ENCODE measurements at places on chromosomes 7 and 10. TPM values are rescaled to one million over a fixed set of nuclear protein-coding genes. Genes with fewer than 3 reads are reported as not detected.

DNA sequence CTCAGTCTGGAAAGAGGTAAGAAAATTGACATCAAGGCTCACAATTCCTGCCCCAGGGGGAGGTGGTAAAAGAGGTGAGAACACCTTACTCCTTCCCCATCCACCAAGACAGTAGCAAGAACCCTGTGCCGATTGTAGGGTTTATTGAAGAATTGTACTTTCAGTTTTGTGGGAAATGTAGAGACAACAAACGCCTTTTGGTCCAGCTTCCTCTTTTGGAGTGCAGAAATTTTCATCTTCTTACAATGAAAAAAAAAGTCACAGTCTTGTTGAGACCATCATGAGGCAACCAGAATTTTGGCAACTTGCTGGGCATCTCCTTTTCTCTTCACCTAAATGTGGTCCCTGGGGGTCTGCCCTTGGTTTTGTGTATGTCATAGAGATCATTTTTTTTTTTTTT is 217.7 kb downstream of the TMEM178B start:
- no peak for DNase-seq

DNA sequence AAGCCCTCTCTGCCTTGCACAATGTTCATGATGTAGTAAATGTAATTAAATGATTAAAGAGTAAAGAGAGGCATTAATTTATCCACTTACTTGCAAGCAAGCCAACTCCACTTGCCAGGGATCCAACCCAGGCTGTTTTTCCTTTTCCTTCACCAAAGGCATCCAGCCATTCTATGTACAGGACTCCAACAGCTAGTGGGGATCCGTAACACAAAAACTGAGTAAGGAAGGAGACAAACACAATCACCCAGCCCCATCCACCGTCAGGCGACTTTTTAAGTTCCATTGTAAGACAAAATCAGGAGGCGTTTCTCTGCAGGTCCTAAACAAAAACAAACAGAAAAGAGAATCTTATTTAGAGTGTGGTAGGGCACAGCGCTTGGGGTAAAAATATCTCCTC is 25.6 kb downstream of the SLC16A9 start:
- no peak for DNase-seq

- no peak for DNase-seq
These were observed 16.6 kb upstream of the ADRB1 start for GRCh38 chr10:114027041-114027394.

DNA sequence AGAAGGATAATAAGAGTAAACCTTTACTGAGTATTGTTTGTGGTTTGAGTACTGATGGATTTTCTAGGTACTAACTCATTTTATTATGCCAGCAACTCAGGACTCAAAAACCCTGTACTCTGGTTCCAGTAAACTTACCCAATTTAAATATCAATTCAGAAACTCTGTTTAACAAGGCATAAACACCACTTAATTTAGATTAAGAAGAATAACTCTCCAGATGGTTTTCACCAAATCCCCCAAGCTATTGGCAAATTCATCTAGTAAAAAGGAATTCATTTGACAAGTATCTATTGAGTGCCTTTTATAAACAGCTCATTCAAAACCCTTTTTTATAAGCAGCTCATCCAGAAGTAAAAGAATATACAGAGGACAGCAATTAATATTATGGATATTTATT is 572.4 kb downstream of the PHTF2 start:
- DNase-seq, result no peak

DNA sequence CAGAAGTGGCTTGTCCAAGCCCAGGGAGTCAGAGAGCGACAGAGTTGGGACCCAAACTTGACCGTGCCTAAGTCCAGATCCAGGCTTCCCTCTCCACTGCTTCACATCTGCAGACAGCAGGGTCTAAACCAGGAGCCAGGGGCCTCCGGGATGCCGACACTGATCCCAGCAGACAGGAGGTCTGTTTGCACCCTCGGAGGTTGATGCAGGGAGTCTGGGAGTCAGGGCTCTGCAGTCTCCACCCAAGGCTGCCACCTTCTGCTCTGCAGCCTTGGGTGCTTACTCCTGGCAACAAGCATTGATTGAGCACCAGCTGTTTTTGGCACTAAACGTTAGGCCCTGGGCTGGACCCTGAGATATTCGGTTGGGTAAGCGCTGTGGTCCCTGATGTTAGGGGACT is 21.0 kb downstream of the ELFN1 start:
- DNase-seq, result peak; percentile 30

GRCh38 chr10:92405419-92405924 is 114.5 kb downstream of the MARCHF5 start:
- DNase-seq, result no peak

GRCh38 chr7:56115852-56116538 is at the start of gene NUPR2:
NUPR2 (minus strand) TSS chr7:56116417; CDS start chr7:56116314, 103 bp downstream.
- DNase-seq, result peak; percentile 53

DNA sequence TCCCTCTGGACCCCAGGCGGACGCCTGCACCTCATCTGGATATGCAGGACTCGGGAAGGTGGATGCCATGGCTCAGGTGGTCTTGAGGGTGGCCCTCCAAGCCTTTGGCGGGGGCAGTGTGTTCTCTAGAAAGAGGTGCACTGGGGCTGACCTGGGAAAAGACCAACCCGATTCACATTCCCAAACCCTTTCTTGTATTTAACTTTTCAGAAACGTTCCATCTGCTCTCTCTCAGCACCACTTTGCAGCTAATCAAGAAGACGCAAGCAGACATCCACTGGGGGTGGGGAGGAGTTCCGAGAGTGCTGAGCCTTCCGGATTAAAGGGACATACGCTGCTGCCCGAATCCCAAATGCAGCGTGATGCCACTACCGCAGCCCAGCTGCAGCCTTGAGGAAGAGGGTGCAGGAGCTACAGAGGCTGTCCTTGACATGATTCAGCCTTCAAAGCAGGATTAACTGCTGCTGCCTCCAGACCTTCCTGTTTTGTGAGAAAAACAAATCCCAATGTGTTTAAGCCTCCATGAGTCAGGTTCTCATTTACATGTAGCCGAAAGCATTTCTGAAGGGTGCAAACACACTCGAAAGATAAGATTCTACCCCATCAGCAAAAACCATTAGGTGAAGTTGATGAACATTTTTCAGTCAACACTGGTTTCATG is 39.9 kb downstream of the RBM17 start:
- DNase-seq, result no peak

DNA sequence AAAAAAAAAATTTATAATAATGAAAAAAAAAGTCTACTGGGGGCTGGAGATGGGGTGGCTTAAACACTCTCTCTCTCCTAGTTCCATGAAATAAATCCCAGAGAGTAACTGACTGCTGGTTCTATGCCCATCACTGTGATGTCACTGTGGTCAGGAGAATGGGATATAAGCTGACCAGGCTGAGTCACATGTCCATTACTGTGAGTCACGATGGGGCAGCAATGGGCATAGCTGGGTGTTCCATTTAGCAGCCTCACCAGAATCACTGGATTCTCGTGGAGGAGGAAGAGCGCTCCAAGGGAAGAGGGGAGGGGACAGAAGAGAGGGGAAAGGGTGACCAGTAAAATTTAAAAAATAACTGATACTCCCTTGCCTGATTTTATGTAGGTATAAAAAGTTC is 37.1 kb downstream of the MASTL start:
- no peak for DNase-seq

DNA sequence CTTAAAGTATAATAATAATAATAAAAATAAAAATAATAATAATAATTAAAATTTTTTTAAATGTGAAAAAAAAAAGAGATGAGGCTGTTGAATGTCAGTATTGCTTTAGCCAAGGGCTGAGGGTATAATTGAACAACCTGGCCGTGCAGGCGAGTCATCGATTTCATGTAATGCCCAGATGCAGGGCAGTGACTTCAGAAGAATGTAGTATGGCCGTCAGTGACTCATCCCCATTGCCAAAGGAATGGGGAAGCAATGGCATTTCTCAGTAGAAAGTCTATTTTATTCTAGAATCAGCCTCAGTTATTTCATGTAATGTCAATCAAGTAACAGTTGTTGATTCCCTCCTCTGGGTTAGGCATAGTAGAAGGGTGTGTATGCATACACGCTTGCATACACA is 516.4 kb downstream of the GLRX3 start:
- no peak for DNase-seq

DNA sequence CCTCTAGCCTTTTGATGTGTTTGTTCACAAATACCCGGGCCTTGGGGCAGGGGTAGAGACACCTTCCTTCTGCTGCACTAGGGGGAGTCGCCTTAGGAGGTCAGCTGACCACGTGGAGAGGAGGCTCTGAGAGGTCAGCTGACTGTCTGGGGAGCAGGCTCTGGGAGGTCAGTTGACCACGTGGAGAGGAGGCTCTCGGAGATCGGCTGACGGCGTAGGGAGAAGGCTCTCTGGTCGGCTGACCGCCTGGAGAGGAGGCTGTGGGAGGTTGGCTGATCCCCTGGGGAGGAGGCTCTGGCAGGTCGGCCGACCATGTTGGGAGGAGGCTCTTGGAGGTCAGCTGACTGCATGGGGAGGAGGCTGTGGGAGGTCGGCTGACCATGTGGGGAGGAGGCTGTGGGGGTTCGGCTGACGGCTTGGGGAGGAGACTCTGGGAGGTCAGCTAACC is 59.6 kb upstream of the LYZL1 start:
- DNase-seq, result no peak

- DNase-seq, result no peak
These were observed 12.1 kb upstream of the NPY start for GRCh38 chr7:24271938-24272337.

DNA sequence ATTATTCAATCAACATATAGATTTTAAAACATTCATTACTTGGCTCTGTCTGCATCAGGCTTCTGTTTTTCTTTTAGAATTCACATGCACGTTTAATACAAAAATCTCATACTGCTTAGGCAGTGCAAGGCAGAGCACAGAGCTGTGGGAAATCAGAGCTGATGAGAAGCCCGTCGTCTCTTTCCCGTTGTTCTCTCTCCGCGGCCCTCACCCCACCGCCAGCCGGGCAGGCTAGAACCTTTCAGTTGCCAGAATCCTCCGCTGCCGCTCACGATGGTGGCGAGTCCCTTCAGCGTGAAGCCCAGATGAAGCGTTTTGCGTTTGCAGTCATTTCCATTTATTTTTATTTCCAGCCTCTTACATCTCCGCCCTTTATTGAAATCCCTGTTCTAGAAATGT is 648.2 kb downstream of the SDK1 start:
- no peak for DNase-seq

DNA sequence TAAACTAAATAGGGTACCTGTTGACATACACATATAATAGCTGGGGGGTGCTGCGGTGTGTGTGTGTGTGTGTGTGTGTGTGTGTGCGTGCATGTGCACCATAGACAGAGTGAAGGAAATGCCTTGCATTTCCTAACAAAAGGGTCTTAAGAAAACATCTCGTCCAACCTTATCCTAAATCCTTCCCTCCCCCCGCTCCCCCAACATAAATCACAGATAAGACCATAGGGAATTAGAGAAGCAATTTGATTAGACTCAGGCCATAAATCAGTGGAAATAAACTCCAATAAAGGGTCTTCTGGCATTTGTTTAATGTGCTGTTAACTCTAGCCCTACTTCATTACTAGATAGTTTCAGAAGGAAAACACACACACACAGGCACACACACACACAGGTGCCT is 148.5 kb downstream of the PPP1R17 start:
- DNase-seq, result no peak

GRCh38 chr7:3730276-3730675 is 429.2 kb downstream of the SDK1 start:
- no peak for DNase-seq

DNA sequence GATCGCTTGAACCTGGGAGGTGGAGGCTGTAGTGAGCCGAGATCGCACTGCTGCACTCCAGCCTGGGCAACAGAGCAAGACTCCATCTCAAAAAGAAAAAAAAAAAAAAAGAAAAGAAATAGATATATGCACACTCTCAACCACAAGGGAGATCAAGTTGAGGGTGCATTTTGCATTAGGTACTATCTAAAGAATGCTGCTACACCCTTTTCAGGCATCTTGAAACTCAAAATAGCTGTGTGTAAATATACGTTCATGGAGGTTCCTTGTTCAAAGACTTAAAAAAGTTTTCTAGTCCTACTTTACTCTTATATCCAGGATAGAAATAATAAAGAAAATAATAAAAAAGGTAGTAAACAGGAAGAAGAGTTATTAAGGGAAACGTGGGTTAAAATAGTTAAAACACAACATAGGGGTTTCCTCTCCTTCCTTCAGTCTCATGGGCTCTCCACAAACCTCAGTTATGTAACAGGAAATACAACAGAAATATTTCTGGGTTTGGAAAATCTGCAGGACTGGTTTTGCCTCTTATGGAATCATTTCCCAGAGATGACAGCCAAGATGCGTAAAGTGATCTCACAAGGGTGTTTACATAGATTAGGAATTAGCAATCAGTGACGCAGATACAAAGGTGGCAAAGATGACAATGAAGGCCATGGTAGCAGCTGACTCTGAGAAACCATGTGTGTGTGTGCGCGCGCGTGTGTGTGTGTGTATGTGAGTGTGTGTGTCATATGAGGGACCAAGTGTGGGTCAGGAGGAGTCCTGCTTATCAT is 15.1 kb downstream of the STEAP4 start:
- no peak for DNase-seq

DNA sequence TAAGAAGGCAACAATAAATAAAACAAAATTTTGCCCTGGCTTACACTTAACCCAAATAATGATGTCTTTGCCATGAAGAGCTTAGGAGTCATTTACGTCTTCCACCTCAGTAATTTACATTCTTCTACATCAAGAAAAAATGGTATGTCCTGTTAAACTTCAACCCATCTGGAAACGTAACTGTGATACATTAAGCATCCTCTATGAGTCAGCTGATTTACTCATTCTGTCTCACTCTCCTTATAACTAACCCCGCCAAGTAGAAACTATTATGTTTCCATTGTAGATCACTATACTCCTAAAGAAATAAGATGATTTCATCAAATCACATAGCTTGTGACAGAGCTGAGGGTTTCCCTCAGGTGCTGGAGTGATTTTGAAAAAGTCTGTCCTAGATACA is 330.7 kb downstream of the CDC14C start:
- no peak for DNase-seq

GRCh38 chr10:103490986-103491314 is 2.6 kb upstream of the NEURL1 start:
- DNase-seq, result no peak

- DNase-seq, result no peak
These were observed 18.5 kb upstream of the SAR1A start for GRCh38 chr10:70188768-70189167.

- DNase-seq, result no peak
These were observed 15.5 kb upstream of the TSPAN12 start for GRCh38 chr7:120873401-120873800.

Gene CH25H
- 1.2 TPM for polyA plus RNA-seq

Gene CYP17A1
- 11.6 TPM for polyA plus RNA-seq

Gene PDIA4
- polyA plus RNA-seq, result 69.9 TPM

Gene CAV2
- polyA plus RNA-seq, result 23.1 TPM

Gene ELN
- polyA plus RNA-seq, result 14.9 TPM

Gene CALML5
- not detected for polyA plus RNA-seq

Gene CYP2E1
- 3.4 TPM for polyA plus RNA-seq

Gene LBX1
- not detected for polyA plus RNA-seq

Gene SH2B2
- polyA plus RNA-seq, result 4.5 TPM

Gene XRCC2
- 0.22 TPM for polyA plus RNA-seq

Gene GOLGA7B
- not detected for polyA plus RNA-seq

Gene PNLIPRP2
- polyA plus RNA-seq, result not detected

Gene FXYD4
- 392 TPM for polyA plus RNA-seq

Gene A1CF
- polyA plus RNA-seq, result 3.8 TPM

Data from kidney (tissue), 22 donors.